DMS153 (cell line): ENCODE measurements at places on chromosomes 1 and 21.
A peak's percentile ranks its signal among the peaks of the same experiment; 100 is the strongest.

DNA sequence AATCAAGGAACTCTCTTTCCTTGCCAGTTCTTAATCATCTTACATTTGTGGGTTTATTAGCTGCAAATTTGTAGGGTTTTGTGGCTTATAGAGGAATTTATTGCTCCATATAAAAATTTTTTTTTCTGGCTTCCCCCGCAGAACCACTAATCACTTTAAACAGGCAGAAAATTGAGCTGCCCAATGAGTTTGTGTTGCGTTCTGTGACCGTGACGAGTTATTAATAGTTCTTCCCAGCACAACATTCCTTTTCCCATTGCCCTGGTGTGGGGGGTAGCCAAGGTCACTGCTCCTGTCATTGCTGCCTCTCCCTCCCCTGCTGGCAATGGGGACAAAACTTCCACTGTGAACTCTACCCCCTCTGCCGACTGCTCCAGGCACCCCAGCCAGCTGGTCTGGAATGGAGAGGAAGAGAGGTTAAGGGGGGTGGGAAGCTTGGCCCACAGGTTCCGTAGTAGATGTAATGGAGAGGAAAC, 55.1 kb downstream of the UBE2T start:
- no peak for DNase-seq

DNA sequence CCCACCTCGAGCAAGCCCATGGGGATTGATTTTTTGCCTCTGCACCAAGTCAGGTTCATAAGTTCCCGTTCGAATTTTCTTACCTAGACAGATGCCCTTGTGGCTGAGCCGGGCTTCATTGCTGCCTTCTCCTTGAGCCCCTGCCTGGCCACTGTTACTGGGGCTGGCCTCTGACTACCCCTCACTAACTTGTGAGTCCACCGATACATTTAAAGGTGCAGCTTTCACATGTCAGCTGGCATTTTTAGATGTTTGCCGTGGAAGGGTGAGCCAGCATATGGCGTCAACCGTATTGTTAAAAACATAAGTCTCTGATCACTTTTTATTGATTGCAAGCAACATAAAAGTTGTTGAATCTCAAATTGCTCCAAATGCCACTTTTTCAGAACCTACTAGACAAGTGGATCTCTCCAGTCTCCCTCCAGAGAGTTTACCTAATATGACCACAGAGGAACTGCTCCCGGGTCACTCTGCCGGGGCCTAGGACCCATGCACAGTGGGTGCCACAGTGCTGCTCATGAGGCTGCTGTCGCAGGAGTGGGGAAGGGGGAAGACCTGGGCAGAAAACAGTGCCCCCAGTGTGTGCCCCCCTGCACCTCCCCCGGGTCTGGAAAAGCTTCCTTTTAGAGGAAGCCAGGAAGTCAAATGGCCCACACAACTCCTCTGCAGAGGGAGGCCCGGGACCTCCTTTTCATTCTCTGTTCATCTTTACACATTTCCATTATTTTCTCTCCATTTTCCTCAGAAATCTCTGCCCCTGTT, 18.8 kb downstream of the MX1 start:
- DNase-seq, result no peak

- DNase-seq, result no peak
These were observed 60.8 kb downstream of the EYA3 start for GRCh38 chr1:28027660-28028059.

- no peak for DNase-seq
These were observed 3.1 kb downstream of the OBSCN start for GRCh38 chr1:228210712-228211530.

GRCh38 chr1:171852272-171852671, 11.0 kb downstream of the DNM3 start:
- DNase-seq, result no peak

GRCh38 chr1:229972600-229973296, 94.3 kb upstream of the GALNT2 start:
- DNase-seq, result no peak

DNA sequence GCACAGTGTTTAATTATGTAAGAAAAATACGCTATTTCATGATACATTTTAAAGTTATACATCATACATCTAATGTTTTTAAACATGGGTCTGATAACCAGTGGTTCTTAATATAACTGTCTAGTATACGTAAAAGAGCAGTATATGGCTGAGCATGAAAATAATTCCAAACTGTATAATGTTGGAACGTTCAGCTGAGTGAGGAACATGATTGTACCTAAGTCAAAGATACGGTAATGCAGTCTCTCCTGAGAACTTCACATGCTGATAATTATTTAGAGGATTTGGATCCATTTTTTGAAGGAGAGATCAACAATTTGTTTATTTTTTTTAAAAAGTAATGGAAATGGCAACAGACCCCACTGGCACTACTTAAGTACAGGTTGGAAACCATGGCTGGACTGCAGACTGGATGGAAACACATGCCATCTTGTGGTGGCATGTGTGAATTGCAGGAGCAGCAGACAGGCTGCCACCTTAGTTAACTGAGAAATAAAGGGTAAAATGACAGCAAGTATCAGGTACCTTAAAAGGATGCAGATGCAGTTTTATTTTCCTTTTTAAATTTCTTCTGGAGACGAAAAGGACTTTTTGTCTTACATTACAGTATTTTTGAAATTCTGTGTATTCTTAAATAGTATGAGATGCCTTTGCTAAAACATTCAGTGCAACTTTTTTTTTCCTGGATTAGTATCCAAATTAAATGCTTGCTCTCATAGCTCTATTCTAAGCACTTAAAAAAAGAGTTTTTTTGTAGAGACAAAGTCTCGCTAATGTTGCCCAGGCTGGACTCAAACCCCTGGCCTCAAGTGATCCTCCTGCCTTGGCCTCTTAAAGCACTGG, 73.8 kb downstream of the MTR start:
- peak; percentile 0 for DNase-seq

GRCh38 chr1:226971765-226972164, 31.7 kb downstream of the COQ8A start:
- DNase-seq, result no peak

DNA sequence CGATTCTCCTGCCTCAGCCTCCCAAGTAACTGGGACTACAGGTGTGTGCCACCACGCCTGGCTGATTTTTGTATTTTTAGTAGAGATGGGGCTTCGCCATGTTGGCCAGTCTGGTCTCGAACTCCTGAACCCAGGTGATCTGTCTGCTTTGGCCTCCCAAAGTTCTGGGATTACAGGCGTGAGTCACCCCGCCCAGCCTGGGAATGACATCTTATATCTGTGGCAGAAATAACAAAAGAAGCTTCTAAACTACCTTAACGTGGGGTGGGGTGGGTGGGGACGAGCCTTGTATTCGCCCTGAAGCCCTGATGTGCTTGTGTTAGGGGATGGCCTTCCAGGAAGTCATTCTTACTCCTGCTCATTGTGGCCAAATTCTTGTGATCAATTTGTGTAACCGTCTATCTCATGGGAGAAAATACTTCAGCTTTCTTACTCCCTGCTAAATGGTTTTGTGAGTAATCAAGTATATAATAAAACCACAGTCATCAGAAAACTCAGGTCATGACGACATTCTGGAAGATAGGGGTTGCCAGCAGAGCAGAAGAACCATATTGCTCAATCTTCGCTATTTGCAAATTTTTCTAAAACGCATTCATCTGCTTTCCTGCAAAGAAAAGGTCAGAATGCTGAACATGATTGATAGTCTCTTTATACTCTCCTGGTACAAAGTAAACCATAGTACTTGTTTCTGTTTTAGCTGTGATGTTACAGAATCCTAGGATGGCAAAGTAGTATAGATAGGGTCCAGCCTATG, 63.2 kb downstream of the DIRAS3 start:
- no peak for DNase-seq

- no peak for DNase-seq
These were observed 23.5 kb downstream of the F11R start for GRCh38 chr1:160997323-160998038.

DNA sequence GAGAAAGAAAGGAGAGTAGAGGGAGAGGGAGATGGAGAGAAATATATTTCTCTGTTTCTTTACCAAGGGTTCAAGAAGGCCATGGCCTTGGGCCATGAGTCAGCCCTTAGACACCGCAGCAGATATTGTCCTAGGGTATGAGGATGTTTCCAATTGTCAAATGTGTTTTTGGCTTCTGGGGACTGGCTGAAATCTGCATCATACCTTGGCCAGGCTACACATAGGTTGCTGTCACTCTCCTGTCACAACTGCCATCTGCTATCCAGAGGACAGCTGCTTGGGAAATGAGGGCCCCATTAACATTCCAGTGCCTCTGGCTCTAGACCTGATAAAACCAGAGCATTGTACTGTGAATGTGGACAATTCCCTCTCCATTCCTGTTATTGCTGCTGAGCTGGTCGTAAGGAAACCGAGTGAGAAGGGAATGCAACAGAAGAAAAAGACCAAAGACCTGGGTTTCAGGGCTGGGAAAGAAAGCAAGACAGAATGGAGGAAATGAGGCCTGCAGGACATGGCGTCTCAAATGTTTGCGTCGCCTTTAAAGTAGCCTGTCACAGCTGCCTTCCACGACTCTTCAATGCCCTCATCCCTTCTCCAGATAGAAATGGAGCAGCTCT, 8.8 kb upstream of the PIGC start:
- DNase-seq, result no peak

DNA sequence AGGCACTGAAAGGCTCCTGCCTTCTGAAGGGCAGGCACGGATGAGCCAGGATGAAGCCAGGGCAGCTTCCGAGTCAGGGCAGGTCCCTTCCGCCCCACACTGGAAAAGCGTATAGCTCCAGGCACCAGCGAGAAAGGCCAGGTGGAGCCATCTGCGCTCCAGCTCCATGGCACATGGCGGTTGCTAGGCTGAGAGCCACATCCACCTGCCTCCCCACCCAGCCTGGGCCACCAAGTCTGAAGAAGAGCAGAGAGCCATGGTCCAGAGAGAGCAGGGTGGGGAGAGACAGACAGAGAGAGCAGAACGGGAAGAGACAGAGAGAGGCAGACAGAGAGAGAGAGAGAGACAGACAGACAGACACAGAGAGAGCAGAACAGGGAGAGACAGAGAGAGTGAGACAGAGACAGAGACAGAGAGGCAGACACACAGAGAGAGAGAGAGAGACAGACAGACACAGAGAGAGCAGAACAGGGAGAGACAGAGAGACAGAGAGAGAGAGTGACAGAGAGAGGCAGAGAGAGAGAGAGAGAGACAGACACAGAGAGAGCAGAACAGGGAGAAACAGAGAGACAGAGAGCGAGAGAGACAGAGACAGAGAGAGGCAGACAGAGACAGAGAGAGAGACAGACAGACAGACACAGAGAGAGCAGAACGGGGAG, 5.2 kb downstream of the FNDC10 start:
- DNase-seq, result peak; percentile 56

GRCh38 chr21:29462479-29462878, 163.8 kb downstream of the BACH1 start:
- no peak for DNase-seq

- peak; percentile 94 for DNase-seq
These were observed 3.7 kb upstream of the ARHGEF19 start for GRCh38 chr1:16215882-16216753.

DNA sequence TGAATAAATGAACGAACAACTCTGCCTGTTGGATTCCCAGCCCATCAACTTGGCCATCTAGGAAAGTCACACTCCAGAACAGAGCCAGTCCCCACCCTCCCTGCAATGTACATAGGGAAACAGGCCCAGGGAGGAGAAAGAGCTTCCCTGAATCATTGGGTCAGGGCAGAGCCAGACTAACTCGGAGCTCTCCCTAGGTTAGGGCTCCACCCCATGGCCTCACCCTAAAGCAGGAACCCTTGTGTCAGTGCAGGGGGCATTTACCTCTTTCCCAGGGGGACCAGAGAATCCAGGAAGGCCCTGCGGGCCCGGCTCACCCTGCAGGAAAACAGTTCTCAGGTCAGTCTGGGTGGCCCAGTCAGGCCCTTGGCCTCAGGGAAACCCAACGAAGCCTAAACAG, 11.6 kb downstream of the COL9A2 start:
- DNase-seq, result no peak

- no peak for DNase-seq
These were observed 231.9 kb upstream of the JUN start for GRCh38 chr1:59015708-59016107.

- no peak for DNase-seq
These were observed 921 bp upstream of the MIB2 start for GRCh38 chr1:1614204-1614953.

DNA sequence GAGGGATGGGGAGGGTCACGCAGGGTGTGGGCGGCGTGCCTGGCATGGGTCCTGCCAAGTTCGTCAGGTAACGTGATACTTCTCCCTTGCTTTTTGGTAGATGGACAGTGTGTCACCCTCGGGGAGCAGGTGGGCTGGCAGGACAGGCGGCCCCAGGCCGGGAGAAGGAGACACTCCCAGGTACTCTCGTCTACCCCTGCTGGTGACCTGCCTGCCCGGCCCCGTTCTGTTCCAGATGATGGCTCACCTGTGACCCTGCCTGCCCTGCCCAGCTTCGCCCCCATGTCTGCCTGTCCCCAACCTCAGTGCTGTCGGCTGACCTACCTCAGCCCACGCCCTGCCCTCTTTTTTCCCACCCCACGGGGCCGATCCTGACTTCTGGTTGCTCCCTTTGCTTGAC, 144.7 kb downstream of the PCBP3 start:
- DNase-seq, result no peak

GRCh38 chr1:94611681-94612475, 70.3 kb upstream of the F3 start:
- no peak for DNase-seq

GRCh38 chr1:30816211-30817076, 58.9 kb upstream of the LAPTM5 start:
- DNase-seq, result peak; percentile 53

DNA sequence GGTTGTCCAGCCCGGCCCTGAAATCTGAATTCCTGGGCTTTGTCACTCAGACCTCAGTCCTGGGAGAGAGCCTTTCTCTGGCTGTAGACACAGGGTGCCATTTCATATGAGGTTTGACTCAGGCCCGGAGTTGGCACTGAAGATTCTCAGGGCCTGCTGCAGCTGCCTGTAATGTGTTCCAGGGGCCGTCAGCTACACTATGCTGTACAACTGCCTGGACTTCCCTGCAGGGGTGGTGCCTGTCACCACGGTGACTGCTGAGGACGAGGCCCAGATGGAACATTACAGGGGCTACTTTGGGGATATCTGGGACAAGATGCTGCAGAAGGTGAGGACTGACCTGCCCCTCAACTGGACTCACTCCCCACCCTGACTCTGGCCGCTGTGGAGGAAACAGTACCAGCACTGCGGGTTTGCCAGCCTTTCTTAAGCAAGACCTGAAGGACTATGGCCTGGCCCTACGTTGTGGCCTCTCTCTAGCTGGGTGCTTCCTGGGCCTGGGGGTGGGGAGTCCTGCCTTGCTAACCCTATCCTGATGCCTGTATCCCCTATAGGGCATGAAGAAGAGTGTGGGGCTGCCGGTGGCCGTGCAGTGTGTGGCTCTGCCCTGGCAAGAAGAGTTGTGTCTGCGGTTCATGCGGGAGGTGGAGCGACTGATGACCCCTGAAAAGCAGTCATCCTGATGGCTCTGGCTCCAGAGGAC, 18.9 kb downstream of the FAAH start:
- no peak for DNase-seq
